GF-D8 (cell line): ENCODE measurements at places on chromosomes 3 and 15.

DNA sequence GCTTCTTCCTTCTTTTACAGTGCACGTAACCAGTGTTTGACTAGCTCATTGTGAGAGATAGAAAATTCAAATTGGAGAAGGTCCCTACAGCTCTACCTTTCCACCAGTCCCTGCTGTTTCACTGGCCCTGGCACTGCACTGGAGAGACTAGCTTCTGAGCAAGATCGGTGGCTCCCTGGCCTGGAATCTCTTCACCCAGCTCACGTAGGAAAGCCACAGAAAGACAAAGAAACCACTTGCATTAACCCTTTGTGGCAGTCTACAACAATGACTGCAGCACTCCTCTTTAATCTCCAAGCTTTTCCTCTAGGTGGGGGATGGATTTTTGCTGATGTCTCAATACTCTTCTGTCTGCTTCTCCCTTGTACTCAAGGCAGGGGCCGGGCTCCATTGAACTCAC lies 155.9 kb downstream of the PEX5L start:
- DNase-seq, result no peak

DNA sequence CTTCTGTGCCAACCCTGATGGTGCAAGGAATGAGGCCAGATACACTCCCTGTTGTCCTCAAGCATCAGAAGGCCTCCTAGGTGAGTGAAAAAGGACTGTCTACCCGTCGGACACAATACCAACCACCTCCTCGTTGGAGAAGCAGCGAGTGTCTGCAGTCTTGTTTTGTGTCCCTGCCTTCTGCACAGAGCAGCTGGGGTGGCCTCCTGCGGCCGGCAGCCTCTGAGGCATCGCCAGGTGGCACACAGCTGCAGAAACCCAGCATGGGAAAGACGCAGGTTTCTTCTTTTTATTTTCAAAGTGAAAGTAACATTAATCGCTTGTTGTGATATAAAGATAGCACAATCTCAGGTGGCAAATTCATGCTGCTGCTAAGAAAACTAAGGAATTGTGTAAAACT lies 509.9 kb downstream of the OCA2 start:
- no peak for DNase-seq

DNA sequence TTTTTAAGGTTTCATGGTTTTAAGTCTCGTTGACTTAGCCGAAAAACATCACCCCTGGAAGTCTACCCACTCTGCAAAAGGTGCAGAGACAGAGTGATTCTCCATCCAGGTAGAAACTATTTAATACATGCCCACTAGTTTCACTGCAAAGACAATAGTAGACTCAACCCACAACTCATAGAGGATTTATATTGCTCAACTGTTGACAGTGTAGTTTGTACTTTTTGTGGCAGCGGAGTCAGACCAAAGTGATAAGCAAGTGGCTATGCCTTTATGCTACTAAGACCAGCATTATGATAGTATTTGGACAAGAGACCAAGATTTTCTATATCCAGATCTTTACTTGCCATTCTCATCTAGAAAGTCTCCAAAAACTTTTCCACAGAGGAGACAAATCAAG lies 98.8 kb upstream of the ZBTB20 start:
- no peak for DNase-seq

DNA sequence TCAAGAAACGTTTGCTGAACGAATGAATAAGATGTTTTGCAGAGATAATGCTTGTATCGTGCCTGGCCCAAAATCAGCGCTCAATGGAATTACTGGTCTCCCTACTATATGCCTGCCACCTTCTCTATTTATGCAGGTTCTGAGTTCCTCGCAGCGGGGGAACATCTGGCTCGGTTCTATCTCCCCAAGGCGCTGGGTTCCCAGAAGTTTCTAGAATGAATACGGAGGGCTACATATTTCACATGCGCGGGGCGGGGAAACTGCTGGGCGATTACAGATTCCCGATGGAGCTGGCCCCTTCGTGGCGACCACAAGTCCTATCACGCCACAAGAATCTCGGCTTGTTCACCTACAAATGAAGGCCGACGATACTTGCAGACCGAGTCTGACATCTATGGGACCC lies 411 bp upstream of the EIF2B5 start:
- DNase-seq, result no peak

DNA sequence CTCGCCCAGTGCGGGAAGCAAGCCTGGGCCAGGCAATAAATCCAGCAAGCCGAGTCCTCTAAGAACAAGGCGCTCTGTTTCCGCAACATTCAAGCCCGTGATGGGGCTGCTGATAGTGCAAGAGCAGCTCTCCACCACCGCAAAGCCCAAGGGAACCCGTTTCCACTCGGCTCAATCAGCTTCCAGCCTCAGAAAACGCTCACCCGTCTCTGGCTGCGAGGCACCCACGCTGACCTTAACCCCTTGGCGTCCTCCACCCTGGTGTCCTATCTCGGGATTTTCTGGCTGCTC lies 17.8 kb downstream of the SPATA12 start:
- DNase-seq, result peak; percentile 49

GRCh38 chr3:141960731-141961130 lies 84.3 kb downstream of the ATP1B3 start:
- no peak for DNase-seq

DNA sequence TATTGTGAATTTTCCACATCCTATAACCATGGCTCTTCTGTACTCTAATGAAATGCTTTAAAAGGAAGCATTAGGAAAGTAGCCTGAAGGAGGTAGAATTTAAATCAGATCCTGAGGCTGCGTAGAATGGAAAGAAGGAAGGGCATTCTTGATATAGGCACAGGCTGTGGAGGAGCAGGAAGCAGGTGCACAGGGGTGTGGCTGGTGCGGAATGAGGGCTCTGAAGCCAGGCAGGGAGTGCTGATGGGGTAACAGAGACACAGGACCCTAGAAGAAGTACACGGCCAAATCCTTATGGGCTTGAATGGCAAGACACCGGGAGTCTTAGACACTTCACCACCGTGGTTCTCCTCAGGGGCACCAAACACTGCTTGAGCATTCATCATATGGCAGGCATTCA lies 97.0 kb downstream of the MYLK start:
- no peak for DNase-seq

DNA sequence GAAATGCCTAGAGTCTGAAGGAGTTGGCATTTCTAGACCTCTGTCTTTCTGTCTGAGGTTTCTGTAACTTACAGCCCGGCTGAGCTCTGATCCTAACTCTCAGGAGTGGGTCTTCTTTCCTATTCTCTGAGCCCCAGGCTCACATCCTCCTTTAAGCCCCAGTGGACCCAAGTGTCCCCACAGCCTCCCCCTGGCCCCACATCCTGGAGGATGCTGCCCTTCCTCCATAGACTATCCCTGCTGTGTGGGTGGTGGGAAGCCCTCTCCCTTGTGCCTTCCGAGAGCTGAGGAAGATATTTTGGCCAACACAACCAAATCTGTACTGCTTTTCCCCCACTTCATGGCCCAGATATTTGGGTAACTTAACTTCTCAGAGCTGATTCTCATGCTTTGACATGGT lies 151.3 kb downstream of the LRTM1 start:
- no peak for DNase-seq

- no peak for DNase-seq
These were observed 109.5 kb downstream of the SSR3 start for GRCh38 chr3:156445117-156446090.

DNA sequence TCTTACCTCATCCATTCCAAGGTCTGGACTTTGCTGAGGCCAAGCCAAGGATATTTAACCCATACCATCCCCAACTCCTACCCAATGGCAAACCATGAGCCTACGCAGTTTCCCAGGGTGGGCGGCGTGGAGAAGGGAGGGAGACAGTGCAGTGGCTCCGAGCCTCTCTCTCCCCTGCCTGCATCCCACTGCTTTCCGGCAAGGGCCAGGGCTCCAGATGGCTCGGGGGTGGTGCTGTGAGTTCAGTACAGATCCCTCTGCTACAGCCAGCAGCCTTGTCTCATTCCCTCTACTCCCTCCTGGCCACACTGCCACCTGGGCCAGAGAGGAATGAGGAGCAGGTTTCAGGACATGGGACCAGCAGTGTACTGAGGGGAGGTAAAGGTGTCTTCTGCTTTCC lies 44.3 kb upstream of the APEH start:
- DNase-seq, result no peak

DNA sequence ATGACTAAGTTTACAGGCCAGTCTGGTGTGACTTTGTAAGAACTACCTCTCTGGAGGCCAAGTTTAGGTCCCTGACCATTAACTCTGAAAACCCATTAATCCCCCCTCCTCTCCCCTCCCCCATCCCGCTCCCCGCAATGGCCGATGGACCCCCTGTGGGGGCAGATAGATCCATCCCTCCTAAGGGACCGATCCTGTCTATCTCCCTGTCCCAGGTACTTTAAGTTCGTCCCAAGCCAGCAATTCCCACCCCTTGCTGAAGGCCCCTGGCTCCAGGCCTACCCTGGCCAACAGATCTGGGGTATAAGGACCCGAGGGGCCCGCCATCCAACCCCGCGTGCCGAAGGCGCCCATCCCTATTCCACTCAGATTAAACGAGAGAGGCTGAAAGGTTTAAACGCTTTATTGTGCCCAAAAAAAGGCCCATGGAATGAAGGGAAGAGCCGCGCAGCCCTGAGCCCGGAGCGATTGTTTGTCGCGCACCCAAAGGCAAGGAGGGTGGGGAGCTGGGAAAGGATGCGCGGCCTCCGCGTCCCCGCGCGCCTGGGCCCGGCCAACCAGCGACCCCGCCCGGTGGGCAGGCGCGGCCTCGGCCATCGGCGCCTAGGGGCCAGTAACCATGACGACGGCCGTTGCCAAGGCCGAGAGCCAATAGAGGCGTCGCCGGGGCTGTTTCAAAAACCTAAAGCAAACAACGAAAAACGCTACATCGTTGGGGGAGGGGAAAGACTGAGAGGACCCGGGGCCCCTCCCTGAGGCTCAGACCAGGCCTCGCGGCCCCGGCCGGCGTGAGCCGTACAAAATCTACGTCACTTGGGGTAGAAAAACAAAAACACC lies 35.9 kb downstream of the HMCES start:
- DNase-seq, result no peak

- DNase-seq, result no peak
These were observed 139.6 kb upstream of the SGO1 start for GRCh38 chr3:20325563-20325962.

- DNase-seq, result no peak
These were observed 170.2 kb downstream of the GMNC start for GRCh38 chr3:190692256-190692655.

GRCh38 chr15:57432141-57432741 lies 55.9 kb downstream of the CGNL1 start:
- no peak for DNase-seq

GRCh38 chr15:68379058-68379758 lies 52.8 kb downstream of the ITGA11 start:
- no peak for DNase-seq

DNA sequence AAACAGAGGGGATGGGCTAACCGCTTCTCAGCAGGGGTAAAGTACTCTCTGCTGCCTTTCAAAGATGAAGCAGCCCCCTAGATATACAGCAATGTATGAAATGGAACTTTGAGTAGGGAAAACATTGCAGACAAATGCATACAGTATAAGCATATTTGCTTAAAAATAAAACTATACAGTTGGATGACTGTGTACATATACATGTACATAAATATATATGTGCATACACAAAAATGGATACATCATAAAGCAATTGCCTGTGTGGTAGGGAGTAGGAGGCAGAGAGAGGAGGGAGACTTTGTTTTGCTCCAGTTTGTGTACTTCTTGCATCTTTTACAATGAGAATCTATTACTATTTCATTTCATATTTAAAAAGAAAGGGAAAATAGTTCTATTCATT lies 28.4 kb downstream of the NSMCE3 start:
- no peak for DNase-seq

- DNase-seq, result no peak
These were observed 139.4 kb upstream of the SLC7A14 start for GRCh38 chr3:170725285-170725731.

DNA sequence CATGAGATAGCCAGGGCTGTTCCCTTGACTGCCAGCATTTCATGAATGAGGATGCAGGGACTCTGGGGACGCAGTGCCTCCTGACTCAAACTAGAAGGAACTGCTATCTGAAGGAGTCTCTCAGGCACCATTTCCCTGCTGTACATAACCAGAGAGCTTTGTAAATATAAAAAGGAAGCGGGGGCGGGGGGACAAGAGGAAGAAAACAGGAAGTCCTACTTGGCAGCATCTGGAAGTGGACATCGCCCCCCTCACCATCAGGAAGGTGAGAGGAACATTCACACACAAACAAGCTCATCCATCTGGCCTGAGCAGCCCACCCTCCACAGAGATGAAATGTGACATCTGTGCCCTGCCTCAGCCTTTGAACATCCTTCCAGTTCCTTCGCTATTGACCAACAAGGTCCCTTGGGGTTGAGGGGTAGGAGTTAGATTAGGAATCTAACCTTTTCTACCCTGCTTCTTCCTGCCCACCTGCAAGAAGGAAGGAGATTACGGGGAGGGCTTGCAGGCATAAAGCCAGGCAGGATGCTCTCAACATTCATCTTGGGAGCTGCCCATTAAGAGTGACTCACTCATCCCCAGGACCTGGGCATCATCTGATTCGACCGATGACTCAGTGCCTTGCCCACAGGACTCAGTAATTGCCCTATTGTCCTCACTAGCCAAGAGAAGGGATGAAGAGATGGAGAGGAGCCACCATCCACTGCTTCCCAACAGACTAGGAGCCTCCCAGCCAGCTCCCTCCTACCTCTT lies 31.9 kb downstream of the SH3BP5 start:
- no peak for DNase-seq

DNA sequence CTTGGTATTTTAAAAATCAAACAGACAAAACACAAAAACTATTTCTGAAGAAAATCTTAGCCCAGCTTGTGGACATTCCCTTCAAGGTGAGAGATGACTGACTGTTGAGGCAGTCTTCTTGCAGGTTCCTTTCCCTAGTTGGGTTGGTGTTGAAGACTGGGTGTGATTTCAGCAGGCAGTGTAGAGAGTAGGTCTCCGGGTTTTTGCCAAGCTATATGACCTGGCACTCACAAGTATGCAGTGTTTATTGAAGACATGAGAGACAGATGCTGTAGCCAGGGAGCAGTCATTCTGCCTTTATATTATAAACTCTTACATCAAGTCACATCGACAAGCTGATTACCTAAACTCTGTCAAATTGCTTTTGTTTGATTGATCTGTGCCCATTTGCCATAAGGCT lies 17.5 kb downstream of the SENP8 start:
- DNase-seq, result no peak

DNA sequence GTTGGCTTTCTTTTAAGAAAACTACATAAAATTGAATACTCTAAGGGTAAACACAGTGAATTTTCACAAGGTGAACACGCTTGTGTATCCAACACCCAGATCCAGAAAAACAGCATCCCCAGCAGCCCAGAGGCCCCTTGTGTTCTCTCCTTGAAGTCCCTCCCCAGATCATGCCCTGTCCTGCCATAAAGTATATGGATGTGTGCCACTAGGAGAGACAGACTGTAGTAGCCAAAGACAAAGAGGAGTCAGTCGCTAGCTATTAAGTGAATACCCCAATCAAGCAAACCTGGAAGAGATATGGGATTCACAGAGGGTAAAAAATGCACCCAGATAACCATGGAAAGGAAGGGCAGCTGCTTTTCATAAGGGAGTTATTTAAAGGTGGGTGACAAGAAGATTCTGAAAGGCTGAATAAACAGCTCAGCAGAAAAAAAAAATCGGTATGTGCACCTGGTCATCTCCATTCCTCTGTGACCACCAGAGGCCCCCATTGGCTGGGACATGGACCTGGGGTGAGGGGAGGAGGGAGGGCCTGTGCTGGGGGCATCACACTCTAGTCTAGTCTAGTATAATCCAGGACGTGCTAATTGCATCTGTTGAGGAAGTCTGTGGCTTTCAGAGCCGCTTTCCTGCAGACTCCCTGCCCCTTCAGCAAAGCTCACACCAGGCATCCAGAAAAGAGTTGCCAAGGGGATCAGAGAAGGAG lies 167.3 kb upstream of the NDN start:
- no peak for DNase-seq
